ENCODE measurements at places on chromosomes 4 and X.

- DNase-seq: no peak
- H3K27ac ChIP-seq: no peak overlapping the region
- no peak overlapping the region for H3K4me3 ChIP-seq
- no peaks in the 10 kb centered on the region for H3K4me1 ChIP-seq
- no peaks in the 10 kb centered on the region for H3K27me3 ChIP-seq
- no peaks in the 10 kb centered on the region for H3K36me3 ChIP-seq
These were observed 1522.9 kb downstream of the PCDH18 start for GRCh38 chr4:136009258-136009832.

DNA sequence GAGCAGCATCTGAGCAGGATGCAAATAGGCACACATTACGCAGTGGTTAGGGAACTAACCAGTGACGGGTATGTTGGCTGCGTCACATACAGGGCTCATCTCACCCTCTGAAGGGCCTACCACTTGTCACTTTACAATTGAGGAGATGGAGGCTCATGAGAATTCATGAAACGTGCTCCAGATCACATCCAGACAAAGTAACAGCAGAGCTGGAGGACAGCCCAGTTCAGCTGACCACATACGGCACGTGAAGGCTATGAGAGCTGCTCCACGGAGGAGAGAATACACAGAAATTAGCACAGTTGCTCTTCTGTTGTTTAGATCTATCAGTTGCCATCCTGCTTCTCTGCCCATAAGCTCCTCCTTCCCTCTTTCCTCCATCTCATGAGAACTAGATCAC lies 78.4 kb downstream of the FAM9B start:
- H3K4me1 ChIP-seq: no peaks in the 10 kb centered on the region
- H3K36me3 ChIP-seq: no peaks in the 10 kb centered on the region
- H3K27me3 ChIP-seq: no peaks in the 10 kb centered on the region
- H3K27ac ChIP-seq: no peak overlapping the region
- no peak overlapping the region for H3K4me3 ChIP-seq

DNA sequence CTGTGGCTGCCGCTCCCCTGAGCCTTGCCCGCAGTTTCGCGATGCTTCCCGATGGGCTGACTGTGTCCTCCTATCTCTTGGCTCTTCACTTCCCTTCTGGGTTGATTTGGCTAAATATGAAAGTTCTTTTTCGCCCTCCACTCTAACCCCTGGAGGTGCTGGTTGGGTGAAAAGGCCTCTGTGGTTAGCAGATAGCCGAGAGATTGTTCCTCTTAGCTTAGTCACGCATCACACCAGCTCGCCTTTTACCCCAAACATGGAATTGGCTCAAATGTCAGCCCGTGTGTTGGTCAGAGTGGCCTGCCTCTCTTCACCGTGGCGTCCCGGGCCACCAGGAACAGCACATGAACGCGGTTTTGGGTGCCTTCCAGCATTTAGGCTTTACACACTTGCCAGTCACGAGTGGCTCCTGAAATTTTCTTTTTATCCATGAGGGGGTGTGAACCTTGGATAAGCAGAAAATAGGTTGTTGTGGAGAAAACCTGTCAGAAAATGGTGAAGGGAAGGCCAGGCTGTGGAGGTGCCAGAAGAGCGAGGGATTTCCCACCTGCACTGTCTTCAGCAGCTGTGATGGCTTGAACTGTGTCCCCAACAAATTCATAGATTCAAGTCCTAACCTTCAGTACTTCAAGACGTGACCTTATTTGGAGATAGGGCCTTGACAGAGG lies 8.9 kb downstream of the CLCN4 start:
- DNase-seq: no peak
- H3K27ac ChIP-seq: no peak overlapping the region

DNA sequence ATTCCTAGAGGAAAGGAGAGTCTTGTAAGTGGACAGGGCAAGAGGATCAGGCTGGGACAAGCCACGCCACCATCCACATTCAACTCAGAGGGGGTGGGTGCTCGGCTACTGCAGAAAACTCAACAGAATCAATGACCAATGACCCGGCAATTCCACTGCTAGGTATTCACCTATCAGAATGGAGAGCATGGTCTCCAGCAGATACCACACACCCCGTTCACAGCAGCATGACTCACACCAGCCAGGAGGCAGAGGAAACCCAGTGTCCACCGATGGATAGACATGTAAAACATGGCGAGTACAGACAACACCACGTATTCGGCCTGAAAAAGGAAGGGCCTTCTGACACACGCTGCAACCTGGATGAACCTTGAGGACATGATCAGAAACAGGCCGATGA lies 175.9 kb downstream of the AFAP1 start:
- no peak for DNase-seq
- peaks cover 50% of the 10 kb centered on the region for H3K36me3 ChIP-seq
- no peak overlapping the region for H3K4me3 ChIP-seq
- no peak overlapping the region for H3K27ac ChIP-seq
- no peaks in the 10 kb centered on the region for H3K27me3 ChIP-seq

DNA sequence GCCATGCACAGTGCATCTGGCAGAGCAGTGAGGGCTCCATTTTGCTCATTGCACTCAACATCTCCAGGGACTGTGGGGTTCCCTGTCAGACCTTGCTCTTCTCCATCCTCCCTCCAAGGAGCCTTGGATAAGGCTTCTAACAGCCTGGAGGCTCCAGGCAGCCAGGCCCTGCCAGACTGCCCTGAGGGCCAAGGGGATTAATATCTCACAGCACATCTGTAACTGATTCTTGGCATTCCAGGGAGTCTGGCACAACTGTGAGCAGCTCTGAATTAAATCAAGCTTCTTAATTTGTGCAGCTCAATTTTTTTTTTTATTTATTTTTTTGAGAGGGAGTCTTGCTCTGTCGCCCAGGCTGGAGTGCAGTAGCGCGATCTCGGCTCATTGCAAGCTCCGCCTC lies 224.5 kb upstream of the PGRMC2 start:
- no peak overlapping the region for H3K4me3 ChIP-seq
- no peaks in the 10 kb centered on the region for H3K36me3 ChIP-seq
- H3K27me3 ChIP-seq: no peaks in the 10 kb centered on the region
- no peak overlapping the region for H3K27ac ChIP-seq

DNA sequence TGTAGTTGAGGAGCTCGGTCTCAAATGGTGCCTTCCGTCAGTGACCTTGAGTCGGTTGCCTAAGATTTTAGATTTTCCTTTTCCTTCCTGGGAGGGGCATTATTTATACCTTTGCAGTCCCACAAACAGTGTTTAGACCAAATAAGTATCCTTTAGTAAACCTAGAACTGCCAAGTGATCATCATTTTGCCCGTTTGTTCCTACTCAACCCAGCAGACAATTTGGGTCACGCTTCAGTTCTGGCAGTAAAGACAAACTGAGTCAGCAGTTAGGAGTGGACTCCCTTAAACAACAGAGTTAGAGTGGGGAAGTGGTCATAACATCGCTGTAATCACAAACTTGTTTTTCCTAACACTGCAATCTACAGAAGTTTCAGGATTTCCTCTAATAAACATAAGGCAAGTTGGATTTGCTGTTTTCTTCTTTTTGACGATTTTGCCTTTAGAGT lies 777 bp upstream of the WDFY3 start:
- H3K36me3 ChIP-seq: no peaks in the 10 kb centered on the region
- peak overlapping the region; percentile 87 for H3K4me3 ChIP-seq
- no peaks in the 10 kb centered on the region for H3K4me1 ChIP-seq
- no peaks in the 10 kb centered on the region for H3K27me3 ChIP-seq
- H3K27ac ChIP-seq: peak overlapping the region; percentile 91

- no peaks in the 10 kb centered on the region for H3K36me3 ChIP-seq
- no peak overlapping the region for H3K4me3 ChIP-seq
- no peaks in the 10 kb centered on the region for H3K27me3 ChIP-seq
These were observed 72.7 kb downstream of the ANXA10 start for GRCh38 chr4:168164915-168165548.

GRCh38 chr4:7192252-7193029 lies at the start of gene SORCS2:
Gene SORCS2, plus strand, starts transcription at chr4:7192538.
- DNase-seq: no peak
- H3K27me3 ChIP-seq: peaks cover 24% of the 10 kb centered on the region
- no peak within 1 kb of the TSS for H3K27ac ChIP-seq
- H3K4me1 ChIP-seq: peaks cover 6% of the 10 kb centered on the region
- peak within 1 kb of the TSS; percentile 44 for H3K4me3 ChIP-seq

- H3K4me3 ChIP-seq: no peak overlapping the region
- H3K4me1 ChIP-seq: no peaks in the 10 kb centered on the region
- DNase-seq: no peak
- no peaks in the 10 kb centered on the region for H3K27me3 ChIP-seq
- H3K27ac ChIP-seq: no peak overlapping the region
These were observed 233.3 kb downstream of the NDST4 start for GRCh38 chr4:114879916-114880669.

DNA sequence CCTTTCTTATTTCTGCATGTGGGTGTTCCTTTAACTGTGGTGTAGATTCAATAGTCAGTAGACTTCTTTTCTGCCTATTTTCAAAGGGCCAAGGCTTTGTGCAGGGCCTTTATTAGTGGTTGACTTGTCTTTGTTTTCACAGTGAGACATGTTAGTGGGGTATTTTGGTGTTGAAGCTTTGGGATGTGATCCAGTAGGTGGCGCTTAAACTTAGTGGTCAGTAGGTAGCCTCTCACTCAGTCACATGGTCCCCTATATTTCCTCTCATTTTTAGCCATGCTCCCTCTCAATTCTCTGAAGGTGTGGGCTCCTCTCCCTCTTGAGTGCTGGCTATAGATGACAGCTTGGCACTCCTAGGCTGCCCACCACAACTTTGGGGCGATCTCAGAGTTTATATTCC lies 23.4 kb upstream of the SLC10A7 start:
- no peak for DNase-seq
- no peak overlapping the region for H3K27ac ChIP-seq
- no peaks in the 10 kb centered on the region for H3K36me3 ChIP-seq
- H3K4me3 ChIP-seq: no peak overlapping the region
- H3K4me1 ChIP-seq: no peaks in the 10 kb centered on the region
- H3K27me3 ChIP-seq: no peaks in the 10 kb centered on the region

- no peaks in the 10 kb centered on the region for H3K27me3 ChIP-seq
- peaks cover 8% of the 10 kb centered on the region for H3K4me1 ChIP-seq
- peak overlapping the region; percentile 33 for H3K27ac ChIP-seq
- H3K36me3 ChIP-seq: no peaks in the 10 kb centered on the region
- H3K4me3 ChIP-seq: no peak overlapping the region
These were observed 1.3 kb upstream of the ATP6AP1 start for GRCh38 chrX:154426916-154427770.

DNA sequence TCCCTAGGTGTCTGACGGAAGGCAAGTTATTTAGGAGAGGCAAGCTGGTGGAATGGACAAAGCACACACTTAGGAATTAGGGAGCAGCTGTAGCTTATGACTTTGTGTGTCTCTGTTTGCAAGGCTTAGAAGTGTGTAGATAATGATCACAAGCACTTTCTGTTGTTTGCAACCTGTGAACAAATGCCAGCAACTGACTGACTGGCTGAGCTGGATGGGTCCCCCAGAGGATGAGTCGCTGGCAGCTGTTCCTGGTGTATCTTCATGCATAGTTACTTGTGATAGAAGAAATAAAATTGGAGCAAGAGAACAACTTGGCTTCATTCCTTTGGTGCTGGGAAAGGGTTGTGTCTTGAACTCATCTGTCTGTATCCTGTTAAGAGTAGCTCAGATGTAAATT lies 64.2 kb upstream of the BEND4 start:
- H3K27ac ChIP-seq: no peak overlapping the region
- H3K4me1 ChIP-seq: no peaks in the 10 kb centered on the region
- no peak for DNase-seq
- H3K27me3 ChIP-seq: no peaks in the 10 kb centered on the region

GRCh38 chrX:25059273-25059672 lies 43.5 kb upstream of the ARX start:
- no peaks in the 10 kb centered on the region for H3K4me1 ChIP-seq
- H3K27me3 ChIP-seq: no peaks in the 10 kb centered on the region
- H3K4me3 ChIP-seq: no peak overlapping the region

- H3K4me1 ChIP-seq: peaks cover 7% of the 10 kb centered on the region
- H3K27ac ChIP-seq: no peak overlapping the region
- DNase-seq: no peak
- H3K36me3 ChIP-seq: no peaks in the 10 kb centered on the region
- no peak overlapping the region for H3K4me3 ChIP-seq
These were observed 228.7 kb upstream of the ANKRD50 start for GRCh38 chr4:124941267-124941666.

DNA sequence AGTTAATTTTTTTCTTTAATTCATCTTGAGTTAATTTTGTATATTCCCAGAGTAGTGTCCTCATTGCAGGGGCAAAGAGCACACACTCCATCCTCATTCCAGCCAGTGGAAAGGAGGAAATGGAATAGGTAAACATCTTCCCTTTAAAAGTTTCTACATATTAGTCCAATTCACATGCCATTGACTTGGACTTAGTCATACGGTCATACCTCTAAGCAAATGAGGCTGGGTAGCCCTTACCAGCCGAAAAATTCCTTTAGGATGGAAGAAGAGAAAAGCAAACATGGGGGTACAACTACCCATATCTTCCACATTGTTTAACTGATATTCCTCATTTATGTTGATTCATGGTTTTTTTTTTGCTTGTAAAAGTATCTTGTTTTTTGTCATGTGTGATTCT lies 37.4 kb upstream of the NDP start:
- H3K4me1 ChIP-seq: no peaks in the 10 kb centered on the region
- H3K4me3 ChIP-seq: no peak overlapping the region
- H3K27ac ChIP-seq: no peak overlapping the region
- H3K27me3 ChIP-seq: no peaks in the 10 kb centered on the region
- DNase-seq: no peak

GRCh38 chrX:627510-627981 lies 3.0 kb upstream of the SHOX start:
- H3K4me3 ChIP-seq: no peak overlapping the region
- H3K27ac ChIP-seq: no peak overlapping the region
- H3K27me3 ChIP-seq: no peaks in the 10 kb centered on the region
- no peaks in the 10 kb centered on the region for H3K4me1 ChIP-seq
- H3K36me3 ChIP-seq: no peaks in the 10 kb centered on the region
